Thoracic aorta (tissue), 2 donors: ENCODE measurements at places on chromosomes 12 and 14.

DNA sequence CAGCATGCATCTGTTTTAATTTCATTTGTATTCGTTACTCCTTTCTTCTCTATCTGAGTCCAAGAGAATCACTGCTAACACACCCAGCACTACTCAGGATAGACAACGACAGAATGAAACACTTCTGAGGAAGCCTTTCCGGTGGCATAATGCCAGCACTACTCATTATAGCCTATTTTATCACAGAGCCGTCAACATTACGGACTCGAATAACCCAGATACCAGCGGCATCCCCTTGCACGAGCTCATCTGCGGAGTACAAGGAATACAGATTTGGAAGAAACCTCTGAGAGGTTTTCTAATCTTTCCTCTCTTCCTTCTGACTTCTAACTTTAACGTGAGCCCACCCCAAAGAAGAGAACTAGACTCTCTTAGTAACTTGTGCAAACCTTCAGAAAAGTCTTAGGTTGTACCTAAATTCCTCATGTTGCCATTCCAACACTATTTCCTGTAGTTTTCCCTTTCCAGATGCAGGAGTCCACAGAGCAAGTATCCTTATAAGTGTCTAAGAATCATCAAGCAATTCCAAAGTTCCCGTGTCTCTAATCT is 248.1 kb downstream of the APAF1 start:
- no peak for DNase-seq
- H3K4me1 ChIP-seq, result peaks cover 2% of the 10 kb centered on the region
- H3K36me3 ChIP-seq, result no peaks in the 10 kb centered on the region
- H3K4me3 ChIP-seq, result no peak overlapping the region
- H3K27ac ChIP-seq, result no peak overlapping the region

DNA sequence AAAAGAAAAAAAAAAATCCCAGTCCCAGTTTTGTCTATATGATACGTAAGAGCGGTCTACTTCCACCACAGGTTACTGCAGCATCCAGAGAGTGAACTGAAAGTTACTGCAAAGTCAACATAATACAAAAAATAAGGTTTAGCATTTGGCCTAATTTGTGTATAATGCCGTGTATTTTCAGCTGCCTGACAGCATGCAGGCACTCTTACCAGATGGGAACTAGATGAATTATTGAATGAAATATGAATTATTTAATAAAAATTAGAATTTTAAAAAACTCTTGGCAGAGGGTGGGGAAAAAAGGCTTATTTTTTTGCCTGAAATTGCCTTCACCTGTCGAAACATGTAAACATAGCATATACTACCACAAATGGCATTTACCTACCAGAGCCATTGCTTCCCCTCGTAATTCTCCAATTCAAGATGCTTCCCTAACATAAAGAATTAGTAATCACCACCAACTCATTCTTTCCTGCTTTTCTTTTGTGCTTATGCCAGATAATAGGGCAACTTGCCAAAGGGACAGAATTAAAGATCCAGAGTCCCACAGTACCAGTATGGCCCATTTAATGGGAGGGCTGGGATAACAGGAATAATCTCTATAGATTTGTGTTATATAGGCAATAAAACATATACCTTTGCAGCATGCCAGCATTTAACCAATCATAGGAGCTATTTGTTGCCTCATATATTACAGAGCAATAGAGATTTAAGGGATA is 31.1 kb downstream of the ATF7 start:
- DNase-seq, result no peak
- no peaks in the 10 kb centered on the region for H3K27me3 ChIP-seq
- peaks cover 78% of the 10 kb centered on the region for H3K4me1 ChIP-seq
- H3K27ac ChIP-seq, result peak overlapping the region; percentile 3
- H3K36me3 ChIP-seq, result no peaks in the 10 kb centered on the region
- no peak overlapping the region for H3K4me3 ChIP-seq

GRCh38 chr12:60230056-60230455 is 634.2 kb downstream of the SLC16A7 start:
- no peaks in the 10 kb centered on the region for H3K4me1 ChIP-seq
- no peaks in the 10 kb centered on the region for H3K36me3 ChIP-seq
- H3K27ac ChIP-seq, result no peak overlapping the region
- H3K27me3 ChIP-seq, result no peaks in the 10 kb centered on the region
- no peak overlapping the region for H3K4me3 ChIP-seq

DNA sequence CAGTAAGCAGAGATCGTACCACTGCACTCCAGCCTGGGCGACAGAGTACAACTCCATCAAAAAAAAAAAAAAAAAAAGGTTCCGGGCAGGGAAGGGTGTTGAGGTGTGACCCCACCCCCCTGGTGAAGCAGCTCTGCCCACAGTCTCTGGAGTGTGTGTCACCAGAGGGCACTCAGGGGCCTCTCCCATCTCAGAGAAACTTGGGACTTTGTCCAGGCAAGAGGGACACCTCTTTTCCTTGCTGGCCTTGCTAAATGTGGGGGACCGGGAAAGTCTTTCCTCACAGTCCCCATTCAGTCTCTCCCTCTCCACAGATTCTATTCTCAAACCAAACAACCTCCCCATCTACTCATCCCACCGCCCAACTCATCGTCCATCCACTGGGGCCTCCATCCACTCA is 43.6 kb downstream of the RFLNA start:
- no peaks in the 10 kb centered on the region for H3K4me1 ChIP-seq
- no peak overlapping the region for H3K27ac ChIP-seq
- no peak for DNase-seq
- no peak overlapping the region for H3K4me3 ChIP-seq
- H3K36me3 ChIP-seq, result peaks cover 74% of the 10 kb centered on the region

GRCh38 chr12:93115198-93115601 is 186.1 kb upstream of the EEA1 start:
- H3K4me1 ChIP-seq, result peaks cover 35% of the 10 kb centered on the region
- no peaks in the 10 kb centered on the region for H3K36me3 ChIP-seq
- peak overlapping the region; percentile 6 for H3K27ac ChIP-seq
- no peaks in the 10 kb centered on the region for H3K27me3 ChIP-seq
- DNase-seq, result no peak

GRCh38 chr14:92701826-92702225 is 46.6 kb downstream of the LGMN start:
- peaks cover 21% of the 10 kb centered on the region for H3K36me3 ChIP-seq
- DNase-seq, result no peak
- no peak overlapping the region for H3K27ac ChIP-seq
- no peaks in the 10 kb centered on the region for H3K4me1 ChIP-seq
- no peaks in the 10 kb centered on the region for H3K27me3 ChIP-seq
